ENCODE measurements at places on chromosomes 2 and 18.
A peak's percentile ranks its signal among the peaks of the same experiment; 100 is the strongest.

DNA sequence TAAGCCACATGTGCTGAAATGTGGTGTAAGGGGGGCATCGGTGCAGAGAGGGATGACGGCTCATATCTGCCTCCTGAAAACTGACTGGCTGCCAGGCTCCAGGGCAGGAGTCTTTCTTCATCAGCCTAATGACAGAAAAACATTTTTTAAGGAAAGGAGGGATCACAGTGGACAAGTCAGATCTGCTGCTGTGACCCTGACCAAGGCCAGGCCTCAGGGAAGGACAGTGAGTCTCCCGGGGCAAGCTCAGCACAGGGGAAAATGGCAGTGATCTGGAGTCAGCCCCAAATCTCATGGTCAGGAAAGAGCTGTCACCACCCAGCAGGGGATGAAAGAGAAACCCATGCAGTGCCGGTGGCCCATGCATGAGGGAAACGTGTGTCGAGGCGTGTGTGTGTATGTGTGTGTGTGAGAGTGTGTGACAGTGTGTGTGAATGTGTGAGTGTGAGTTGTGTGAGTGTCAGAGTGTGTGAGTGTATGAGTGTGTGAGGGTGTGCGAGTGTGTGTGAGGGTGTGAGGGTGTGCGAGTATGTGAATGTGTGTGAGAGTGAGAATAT is 134.5 kb downstream of the INHBB start:
- DNase-seq: no peak

- no peak for DNase-seq
These were observed 86.0 kb downstream of the VWA3B start for GRCh38 chr2:98172951-98173350.

GRCh38 chr2:65429786-65430602 is 2.4 kb downstream of the SPRED2 start:
- no peak for DNase-seq

GRCh38 chr2:85405201-85406059 is 4.7 kb downstream of the CAPG start:
- peak; percentile 64 for DNase-seq

- no peak for DNase-seq
These were observed 2.6 kb downstream of the TRAK2 start for GRCh38 chr2:201448701-201449100.

DNA sequence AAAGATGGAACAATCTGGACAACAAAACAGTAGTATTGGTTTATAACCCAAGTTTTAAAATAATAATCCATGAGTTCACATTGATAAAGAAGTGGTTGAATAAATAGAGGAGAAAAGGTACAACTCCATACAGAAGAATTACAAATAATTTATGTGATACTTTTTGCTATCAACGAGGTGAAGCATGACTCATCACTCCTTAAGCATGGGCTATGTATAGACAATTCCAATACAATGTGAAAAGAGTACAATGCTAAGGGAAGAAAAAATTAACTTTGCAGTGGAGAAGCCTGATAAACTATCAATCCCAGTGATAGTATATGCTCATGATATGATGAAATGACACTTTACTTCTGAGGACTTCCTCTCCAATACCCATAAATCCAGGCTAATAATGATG is 312.9 kb downstream of the GULP1 start:
- no peak for DNase-seq

- DNase-seq: no peak
These were observed 770 bp downstream of the ZNF396 start for GRCh38 chr18:35376393-35376741.

GRCh38 chr2:129912871-129913694 is 66.4 kb upstream of the RAB6C start:
- DNase-seq: no peak

DNA sequence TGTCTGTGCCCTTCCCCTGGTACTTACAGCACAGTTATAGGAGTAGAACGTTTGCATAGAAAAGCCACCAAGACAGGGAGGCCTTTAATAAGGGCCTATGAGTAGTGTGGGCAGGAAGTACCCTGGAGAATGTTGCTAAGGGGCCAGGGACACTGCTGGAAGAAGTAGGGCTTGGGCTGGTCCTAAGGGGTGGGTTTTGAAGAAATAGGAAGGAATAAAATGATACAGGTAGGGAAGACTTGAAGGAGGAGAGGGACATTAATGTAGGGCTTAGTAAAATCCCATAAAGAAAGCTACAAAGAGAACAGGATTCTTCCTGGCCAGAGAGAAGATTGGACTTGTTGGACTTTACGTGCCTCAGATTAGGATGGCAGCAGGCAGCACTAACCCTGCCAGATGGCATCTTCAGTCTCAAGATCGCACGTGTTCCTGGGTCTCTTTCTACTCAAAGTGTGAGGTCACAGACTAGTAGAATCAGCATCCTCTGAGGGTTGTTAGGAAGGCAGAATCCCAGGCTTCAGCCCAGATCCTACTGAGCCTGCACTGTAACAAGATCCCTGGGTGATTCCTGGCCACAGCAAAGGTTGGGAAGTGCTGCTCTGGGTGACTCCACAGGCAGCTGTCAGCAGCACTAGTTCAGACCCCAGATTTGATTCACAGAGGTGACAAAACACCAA is 39.2 kb downstream of the EPAS1 start:
- DNase-seq: no peak

GRCh38 chr2:102033750-102034682 is 42.3 kb downstream of the IL1R2 start:
- DNase-seq: no peak
